ENCODE measurements at places on chromosomes 16 and 17.

DNA sequence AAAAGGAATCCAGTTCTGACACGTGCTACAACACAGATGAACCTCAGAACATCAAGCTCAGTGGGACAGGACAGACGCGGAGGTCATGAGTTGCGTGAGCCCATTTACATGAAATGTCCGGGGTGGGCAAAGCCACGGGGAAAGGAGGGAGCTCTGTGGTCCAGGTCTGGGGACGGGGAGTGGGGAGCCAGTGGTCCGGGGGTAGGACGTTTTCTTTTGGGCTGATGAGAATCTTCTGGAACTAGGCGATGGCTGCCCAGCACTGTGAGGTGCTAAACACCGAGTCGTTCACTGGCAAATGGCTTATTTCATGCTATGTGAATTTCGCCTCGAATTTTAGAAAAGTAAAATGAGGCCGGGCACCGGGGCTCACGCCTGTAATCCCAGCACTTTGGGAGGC is 2.6 kb upstream of the LMF1 start:
- DNase-seq, result no peak

GRCh38 chr16:73143576-73144422 is 95.9 kb upstream of the ZFHX3 start:
- no peak for DNase-seq

GRCh38 chr17:80183581-80184422 is 14.0 kb downstream of the CARD14 start:
- DNase-seq, result no peak

- DNase-seq, result no peak
These were observed 13.0 kb downstream of the PAM16 start for GRCh38 chr16:4338125-4338582.

DNA sequence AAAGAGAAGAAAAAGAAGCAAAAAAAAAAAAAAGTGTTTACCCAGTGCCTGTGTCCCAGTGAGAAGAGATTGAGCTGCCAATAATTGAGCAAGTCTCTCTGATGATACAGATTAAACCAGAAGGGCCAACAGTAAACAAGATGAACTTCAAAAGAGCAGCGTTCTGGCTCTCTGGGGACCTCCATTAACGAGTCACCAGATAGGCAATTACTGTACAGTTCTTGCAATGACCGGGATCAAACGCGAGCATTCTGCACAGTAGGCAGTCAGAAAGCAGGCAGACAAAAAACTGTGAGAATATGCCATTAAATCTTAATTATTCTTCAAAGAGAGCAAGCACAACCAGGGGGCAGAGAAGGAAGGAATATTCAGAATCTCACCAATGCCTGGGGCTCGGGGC is 626.1 kb downstream of the TMEM114 start:
- DNase-seq, result no peak

- peak; percentile 8 for DNase-seq
These were observed 45.6 kb downstream of the RMI2 start for GRCh38 chr16:11390573-11391495.

GRCh38 chr17:30920282-30920681 is 1.5 kb upstream of the ADAP2 start:
- DNase-seq, result no peak

DNA sequence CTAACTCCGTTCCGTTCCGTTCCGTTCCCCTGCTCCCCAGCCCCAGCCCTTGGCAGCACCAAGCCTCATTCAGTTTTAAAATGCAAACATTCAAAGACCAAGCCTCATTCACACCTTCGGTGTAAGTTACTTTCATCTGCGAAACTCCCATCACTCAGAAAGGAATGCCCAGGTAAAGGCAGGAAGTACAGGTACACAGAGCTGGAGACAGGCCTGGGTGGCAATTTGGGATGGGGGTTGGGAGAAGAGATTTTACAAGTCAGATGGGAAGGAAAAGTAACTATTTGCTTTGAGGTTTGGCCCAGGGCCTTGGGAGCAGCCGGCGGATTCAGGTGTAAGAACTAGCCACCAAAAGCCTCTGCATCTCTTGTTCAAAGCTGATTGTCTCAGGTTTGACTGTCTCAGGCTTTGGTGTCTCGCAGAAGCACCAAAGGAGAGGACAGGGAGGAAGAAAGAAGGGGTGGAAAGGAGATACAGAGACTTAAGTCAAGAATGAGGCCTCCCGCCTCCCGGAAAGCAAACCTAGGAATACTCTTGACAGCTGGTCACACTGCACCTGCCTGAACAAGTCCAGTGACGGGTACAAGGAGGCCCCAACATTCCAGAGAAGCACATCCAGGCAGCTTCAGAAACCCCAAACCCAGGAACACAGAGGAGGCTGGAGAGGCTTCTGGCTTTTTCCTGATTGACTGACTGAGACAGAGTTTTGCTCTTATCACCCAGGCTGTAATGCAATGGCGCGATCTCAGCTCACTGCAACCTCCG is 54.7 kb downstream of the NXN start:
- no peak for DNase-seq

- no peak for DNase-seq
These were observed 15.5 kb downstream of the CMIP start for GRCh38 chr16:81460075-81460474.

GRCh38 chr17:42424991-42425610 is 2.0 kb upstream of the CAVIN1 start:
- peak; percentile 60 for DNase-seq

GRCh38 chr17:8117980-8118768 is at the start of gene ALOXE3:
Gene ALOXE3, minus strand, starts transcription at chr17:8118514. Its CDS starts 524 bp downstream, at chr17:8117990.
- peak; percentile 73 for DNase-seq

- DNase-seq, result peak; percentile 78
These were observed 13.9 kb downstream of the HAGH start for GRCh38 chr16:1812732-1813163.

GRCh38 chr16:4522051-4522581 is 16.5 kb downstream of the CDIP1 start:
- DNase-seq, result no peak

- DNase-seq, result no peak
These were observed 38.0 kb upstream of the PHB1 start for GRCh38 chr17:49452661-49453060.

DNA sequence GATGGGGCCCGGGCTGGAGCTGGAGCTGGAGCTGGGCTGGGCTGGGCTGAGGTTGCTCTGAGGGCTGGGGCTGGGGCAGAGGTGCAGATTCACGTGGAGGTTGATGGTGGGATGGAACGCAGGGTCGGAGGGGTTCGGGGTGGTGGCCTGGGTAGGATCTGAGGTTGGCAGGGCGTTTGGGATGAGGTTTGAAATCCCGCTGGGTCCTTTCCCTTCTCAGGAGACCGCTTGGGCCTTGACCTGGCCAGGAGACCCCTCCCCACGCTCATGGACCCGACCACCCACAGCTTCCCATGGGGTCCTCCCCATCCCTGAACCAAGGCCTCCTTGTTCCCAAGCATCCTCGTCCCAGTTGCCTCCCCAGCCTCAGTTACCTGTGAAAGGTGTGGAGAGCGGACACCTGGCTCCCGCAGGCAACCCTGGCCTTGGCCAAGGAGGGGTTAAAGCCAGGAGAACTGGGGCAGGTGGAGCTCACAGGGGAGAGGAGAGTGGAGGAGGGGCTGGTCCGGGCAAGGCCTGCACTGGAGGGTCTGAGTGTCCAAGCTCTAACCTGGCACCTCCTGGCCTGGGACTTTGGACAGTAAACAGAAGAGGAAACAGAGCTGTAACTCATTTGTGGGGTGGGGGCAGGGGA is at the start of gene ASGR2:
TSS of gene ASGR2 (minus strand) at position 582 of the 634 bp plus-strand sequence. CDS start 582 bp downstream, outside the sequence.
- no peak for DNase-seq

- no peak for DNase-seq
These were observed 12.1 kb downstream of the THRA start for GRCh38 chr17:40074871-40075200.

DNA sequence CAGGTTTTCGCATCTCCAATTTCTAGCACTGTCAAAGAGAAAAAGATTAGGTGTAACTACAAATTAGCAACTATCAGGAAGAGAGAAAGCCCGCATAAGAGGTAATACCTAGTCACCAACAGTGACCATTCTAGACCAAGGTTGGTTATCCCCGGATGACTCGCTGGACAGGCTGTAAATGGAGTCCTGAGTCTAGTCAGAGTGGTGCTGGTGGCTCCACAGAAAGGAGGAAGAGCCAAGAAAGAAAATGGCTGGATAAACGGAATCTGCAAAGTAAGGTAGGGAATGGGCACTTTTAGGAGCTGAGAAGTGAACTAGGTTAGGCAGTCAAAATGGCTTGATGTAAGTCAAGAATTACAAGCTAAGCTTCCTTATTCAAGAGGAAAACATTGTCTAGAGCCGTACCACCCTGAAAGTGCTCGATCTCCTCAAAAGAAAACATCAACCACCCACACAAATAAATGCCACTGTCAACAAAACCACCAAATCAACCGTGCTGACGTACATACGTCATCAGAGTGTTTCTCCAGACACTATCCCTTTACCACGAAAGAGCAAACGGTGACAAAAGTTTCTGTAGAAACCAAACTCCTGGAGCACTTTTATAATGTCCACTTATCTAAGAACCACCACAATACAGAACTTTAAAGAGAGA is 2.2 kb downstream of the GSPT1 start:
- DNase-seq, result no peak

- DNase-seq, result no peak
These were observed 23.5 kb upstream of the RHOT1 start for GRCh38 chr17:32118835-32119234.

DNA sequence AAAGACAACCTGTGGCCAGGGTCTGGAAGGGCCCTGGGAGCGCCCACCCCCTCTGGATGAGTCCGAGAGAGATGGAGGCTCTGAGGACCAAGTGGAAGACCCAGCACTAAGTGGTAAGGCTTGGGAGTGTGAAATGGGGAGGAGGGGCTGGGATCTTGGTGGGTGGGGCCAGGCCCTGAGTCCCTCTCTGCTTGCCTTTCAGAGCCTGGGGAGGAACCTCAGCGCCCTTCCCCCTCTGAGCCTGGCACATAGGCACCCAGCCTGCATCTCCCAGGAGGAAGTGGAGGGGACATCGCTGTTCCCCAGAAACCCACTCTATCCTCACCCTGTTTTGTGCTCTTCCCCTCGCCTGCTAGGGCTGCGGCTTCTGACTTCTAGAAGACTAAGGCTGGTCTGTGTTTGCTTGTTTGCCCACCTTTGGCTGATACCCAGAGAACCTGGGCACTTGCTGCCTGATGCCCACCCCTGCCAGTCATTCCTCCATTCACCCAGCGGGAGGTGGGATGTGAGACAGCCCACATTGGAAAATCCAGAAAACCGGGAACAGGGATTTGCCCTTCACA is 1.2 kb upstream of the STARD3 start:
- no peak for DNase-seq

DNA sequence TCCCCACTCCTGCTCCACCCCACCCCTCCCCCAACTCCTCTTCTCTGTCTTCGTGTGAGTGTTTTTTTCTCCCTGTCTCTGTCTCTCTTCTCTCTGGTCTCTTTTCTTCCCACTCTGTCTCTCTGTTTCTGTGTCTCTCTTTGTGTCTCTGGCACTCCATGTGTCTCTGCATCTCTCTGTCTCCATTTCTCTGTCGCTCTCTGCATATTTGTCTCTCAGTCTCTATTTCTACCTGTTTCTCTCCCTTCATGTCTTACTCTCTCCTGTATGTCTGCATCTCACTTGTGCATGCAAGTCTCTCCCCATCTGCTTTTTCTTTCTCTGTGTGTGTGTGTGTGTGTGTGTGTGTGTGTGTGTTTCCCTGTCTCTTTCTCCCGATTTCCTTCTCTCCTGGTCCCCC is 68.2 kb downstream of the LYRM1 start:
- no peak for DNase-seq

- no peak for DNase-seq
These were observed 11.8 kb upstream of the NAGS start for GRCh38 chr17:43992641-43993040.

- DNase-seq, result no peak
These were observed 55.9 kb downstream of the NSRP1 start for GRCh38 chr17:30172560-30172959.

- no peak for DNase-seq
These were observed 226.7 kb upstream of the MYOCD start for GRCh38 chr17:12438813-12439586.

DNA sequence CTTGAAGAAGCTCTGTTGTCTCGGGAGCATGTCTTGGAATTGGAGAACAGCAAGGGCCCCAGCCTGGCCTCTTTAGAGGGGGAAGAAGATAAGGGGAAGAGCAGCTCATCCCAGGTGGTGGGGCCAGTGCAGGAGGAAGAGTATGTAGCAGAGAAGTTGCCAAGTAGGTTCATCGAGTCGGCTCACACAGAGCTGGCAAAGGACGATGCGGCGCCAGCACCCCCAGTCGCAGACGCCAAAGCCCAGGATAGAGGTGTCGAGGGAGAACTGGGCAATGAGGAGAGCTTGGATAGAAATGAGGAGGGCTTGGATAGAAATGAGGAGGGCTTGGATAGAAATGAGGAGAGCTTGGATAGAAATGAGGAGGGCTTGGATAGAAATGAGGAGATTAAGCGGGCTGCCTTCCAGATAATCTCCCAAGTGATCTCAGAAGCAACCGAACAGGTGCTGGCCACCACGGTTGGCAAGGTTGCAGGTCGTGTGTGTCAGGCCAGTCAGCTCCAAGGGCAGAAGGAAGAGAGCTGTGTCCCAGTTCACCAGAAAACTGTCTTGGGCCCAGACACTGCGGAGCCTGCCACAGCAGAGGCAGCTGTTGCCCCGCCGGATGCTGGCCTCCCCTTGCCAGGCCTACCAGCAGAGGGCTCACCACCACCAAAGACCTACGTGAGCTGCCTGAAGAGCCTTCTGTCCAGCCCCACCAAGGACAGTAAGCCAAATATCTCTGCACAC is 21.2 kb downstream of the AKAP1 start:
- no peak for DNase-seq

DNA sequence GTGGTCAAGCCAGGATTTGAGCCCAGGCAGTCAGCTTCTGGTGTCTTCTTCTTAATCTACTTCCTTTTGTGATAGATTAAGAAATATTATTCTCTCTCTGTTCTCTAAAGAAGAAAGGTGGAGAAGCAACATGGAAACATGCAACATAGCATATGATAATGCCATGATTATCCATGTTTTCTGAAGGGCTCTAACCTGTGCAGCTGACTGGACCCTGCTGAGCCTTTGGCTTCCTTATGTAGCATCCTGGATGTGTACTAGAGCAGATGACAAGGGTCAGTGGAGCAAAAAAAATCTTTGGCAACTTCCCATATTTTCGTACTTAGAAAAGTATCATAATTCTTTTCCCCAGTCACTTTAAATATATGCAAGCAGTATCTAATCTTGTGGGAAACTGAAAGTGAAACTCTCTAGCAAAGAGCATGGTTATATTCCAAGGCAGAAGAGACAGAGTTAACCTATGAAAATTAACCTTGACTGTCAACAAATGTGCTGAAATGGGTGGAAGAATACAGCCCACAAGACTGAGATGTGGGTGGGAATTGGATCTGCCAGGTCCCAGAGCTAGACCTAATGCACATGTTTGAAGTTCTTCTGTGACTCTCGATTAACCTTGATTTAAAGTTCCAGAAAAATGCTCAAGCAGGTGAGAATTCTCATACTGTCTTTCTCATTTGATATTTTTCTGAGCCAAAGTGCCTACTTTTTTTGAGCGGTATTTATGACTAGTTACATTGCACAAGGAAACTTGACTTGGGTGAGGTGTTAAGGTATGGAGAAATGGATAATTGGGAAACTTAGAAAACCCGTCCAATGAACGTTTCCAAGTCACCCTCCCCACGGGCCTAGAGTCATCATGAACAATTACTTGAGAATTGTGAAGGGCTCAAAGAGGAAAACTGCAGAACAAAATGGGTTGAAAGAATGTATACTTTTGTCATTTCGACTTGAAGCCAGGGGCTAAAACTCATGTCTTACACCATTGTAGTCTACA is 248.6 kb downstream of the FTO start:
- no peak for DNase-seq

Measured in sciatic nerve (tissue), 2 donors.